ENCODE measurements at places on chromosomes 11 and 22. TPM values are rescaled to one million over a fixed set of nuclear protein-coding genes. Genes with fewer than 3 reads are reported as not detected.
A peak's percentile ranks its signal among the peaks of the same experiment; 100 is the strongest.

DNA sequence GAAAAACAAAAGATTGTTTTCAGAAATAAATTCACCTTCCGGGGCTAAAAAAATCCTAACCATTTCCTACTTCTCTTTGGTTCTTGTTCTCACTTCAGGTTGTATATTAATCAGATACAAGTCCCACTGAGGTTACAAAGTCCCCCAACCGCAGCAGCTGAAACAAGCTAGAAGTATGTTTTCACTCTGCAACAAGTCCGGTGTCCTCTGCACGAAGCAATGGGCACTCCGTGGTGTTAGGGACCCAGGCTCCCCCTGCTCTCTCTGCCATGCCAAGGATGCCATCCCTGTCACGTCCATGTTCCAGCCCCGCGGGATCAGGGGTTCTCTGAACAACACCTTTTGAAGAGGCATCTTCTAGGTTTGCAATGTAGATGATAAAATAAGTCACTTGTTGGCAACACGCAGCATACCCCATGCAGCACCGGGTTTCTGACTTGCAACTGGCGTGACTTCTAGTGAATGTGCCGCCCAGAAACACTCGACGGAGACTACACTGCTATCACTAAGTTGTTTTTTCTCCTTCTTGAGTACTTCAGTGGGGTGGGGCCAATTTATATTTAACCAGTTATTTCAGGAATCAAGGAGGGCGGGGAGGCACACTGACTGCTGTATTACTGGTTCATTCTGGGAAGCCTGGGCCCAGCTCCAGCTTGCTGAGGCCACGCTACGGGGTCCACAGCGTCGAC lies 25.4 kb upstream of the GSTP1 start:
- peak; percentile 24 for DNase-seq

DNA sequence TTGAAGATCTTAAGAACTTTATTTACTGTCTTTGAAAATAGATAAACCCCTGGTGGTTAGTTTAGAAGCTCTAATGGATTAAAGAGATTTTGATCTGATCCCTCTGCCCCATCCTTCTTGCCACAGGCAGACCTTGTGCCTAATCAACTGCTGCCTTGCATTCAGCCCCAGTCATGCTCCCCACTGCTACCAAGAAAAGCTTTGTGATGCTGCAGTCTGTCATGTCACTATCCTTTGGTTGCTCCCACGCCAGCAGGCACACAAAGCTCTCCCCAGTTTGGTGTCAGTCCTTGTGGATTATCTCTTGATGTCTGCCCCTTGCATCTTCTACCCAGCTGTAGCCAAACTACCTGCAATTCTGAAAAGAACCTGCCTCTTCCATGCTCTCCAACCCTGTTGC lies 112.2 kb downstream of the MTNR1B start:
- DNase-seq: no peak

GRCh38 chr22:39501644-39502108 lies 414 bp upstream of the MIEF1 start:
- no peak for DNase-seq

The SLC16A8 gene
- not detected for total RNA-seq

The PLET1 gene
- 0.26 TPM for total RNA-seq

- DNase-seq: peak; percentile 82
These were observed 92.9 kb upstream of the USP47 start for GRCh38 chr11:11748706-11749365.

The BARX2 gene
- 0.47 TPM for total RNA-seq

DNA sequence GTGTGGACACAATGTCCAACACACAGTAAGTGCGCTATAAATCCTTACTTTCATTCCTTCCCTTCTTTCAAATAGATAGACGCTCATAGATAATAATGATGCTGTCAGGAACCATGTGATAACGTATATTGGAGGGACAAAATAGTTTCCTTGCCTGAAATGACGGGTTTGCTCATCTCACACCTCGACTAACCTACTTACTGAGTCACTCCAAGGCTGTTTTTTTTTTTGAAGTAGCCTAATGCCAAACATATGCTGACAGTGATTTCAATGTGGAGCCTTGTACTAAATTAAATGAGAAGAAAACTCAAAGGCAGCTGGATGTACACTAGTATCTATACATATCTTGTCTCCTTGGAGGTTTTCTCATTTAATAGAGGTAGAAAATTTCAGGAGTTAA lies 400.5 kb downstream of the NELL1 start:
- DNase-seq: no peak
